ENCODE measurements at places on chromosomes 11 and 22.

DNA sequence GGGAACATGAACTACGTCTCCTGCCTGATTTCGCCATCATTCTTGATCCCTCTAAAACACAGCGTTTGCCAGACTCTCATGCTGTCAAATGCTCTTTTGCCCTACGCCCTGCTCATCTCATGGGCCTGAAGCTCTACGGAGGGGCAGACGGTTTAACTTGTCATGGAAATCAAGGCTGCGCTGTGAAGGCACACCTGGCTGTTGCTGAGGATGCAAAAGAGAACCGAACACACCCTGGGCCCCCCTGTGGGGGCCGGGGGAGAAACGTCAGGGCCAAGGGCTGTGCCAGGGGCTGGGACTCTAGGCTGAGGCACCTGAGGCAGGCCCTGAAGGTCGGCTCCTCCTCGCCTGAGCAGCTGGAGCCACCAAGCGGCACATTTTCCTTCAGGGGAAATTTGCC is 957.2 kb downstream of the BRD1 start:
- no peak for DNase-seq

DNA sequence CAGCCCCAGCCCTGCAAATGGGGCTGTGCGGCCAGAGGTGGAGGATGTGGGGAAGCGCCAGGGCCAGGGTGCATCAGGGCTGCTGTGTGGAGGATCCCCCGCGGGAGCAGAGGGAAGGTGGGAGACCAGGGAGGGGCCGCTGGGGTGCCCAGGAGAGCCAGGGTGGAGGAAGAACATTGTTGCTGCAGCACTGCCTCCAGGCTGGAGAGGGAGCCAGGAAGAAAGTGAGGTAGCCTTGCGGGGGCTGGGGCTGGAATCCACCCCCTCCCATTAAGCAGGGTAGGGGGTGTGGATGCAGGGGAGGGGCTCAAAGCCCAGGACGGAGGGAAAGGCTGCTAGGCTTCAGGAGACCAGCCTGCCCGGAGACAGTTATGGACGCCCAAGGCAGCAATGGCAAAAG is 15.0 kb downstream of the CABP7 start:
- no peak for DNase-seq

GRCh38 chr11:73155102-73155501 is 13.0 kb upstream of the FCHSD2 start:
- DNase-seq, result no peak

- DNase-seq, result no peak
These were observed 159.7 kb downstream of the FAT3 start for GRCh38 chr11:92384358-92384757.

DNA sequence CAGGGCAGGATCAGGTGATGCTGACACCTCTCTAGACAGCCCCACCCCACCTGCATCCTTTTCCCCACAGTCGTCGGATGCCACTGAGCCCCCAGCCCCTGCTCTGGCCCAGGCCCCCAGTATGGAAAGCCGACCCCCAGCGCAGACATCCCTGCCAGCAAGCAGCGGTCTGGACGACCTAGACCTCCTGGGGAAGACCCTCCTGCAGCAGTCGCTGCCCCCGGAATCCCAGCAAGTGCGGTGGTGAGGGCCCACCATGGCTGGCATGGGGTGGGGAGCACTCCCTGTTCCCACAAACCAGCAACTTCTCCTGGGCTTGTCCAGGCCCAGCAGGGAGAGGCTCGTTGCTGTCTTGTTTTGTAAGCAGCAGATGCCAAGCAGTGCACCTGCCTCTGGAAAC is 9.5 kb upstream of the SH3BP1 start:
- no peak for DNase-seq

DNA sequence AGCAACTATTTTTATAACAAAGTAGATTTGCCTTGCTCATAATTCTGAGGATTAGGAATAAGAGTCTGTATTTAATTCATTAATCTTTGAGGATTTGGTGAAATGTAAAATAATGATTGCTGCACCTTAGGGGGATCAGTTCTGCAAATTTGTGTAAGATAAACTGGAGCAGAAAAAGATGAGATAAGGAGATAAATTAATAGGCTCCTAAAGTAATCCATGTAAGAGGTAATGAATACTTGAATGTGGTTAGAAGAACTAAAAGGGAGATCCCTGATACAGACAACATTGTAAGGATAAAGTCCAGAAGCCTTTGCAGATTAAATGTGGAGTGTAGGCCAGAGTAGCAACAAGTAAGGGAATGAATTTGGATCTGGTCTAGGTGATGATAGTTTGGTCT is 45.6 kb downstream of the PDHX start:
- DNase-seq, result no peak

DNA sequence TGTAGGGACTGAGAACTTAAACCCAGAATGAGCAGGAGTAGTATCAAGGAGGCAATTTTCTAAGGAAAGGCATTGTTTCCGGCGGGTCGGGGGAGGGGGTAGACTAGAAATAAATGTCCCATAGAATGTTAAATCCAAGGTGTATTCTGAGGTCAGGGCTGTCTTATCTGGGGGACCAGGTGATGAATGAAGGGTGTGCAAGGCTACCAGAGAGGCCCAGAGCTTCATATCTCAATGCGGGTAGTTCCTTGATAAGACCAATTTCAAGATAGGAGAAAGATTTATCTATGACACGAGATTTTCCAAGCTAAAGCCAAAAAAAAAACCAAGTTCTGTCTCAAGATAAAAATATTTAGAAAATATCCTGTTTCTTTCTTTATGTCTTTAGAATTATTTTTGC is 8.3 kb upstream of the RCE1 start:
- DNase-seq, result no peak

DNA sequence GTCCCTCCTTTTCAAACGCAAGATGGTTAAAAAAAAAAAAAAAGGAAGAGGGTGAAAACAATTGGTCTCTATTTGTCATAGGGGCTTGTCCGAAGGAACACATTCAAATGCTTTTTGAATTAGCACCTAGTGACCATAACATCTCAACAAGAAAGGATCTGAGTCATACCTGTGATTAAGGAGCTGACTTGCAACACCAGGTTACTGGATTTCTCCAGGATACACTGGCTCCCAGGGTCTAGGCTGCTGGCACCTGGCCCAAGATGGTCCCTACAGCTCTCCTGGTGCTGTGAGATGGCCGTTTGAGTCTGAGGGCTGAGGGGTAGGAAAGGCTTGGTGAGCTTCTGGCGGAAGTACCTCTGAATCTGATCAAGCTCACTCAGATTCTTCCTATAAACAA is 28.4 kb upstream of the UCP3 start:
- no peak for DNase-seq

- DNase-seq, result no peak
These were observed 91.1 kb upstream of the LMO1 start for GRCh38 chr11:8354622-8355415.

- DNase-seq, result peak; percentile 72
These were observed 111.2 kb downstream of the MRTFA start for GRCh38 chr22:40525250-40525884.

DNA sequence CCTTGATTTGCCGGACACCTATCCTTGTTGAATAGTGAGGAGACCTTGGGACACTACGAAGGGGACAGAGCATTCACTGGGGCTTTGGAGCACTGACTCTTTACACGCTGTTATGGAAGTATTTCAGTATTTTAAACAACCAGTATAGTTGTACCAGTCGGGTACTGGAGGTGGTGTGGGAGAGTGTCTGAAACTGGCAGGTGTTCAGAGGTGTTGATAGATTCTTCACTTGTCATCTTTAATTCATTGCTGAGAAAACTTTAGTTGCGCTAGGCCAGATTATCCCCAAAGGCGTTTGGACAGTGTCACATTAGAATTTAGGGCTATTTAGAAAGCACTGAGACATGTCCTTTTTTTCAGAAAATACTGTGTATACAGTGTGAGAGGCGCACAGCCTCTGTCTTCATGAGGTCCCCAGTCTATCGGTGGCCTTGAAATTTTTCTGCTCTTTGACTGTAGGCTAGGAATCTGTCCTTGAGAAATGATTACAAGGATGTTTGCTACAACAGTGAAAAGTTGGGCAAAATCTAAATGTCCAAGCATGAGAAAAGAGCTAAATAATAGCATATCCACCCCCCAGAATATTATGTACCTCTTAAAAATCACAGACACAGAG is 69.7 kb downstream of the TEAD1 start:
- DNase-seq, result no peak

DNA sequence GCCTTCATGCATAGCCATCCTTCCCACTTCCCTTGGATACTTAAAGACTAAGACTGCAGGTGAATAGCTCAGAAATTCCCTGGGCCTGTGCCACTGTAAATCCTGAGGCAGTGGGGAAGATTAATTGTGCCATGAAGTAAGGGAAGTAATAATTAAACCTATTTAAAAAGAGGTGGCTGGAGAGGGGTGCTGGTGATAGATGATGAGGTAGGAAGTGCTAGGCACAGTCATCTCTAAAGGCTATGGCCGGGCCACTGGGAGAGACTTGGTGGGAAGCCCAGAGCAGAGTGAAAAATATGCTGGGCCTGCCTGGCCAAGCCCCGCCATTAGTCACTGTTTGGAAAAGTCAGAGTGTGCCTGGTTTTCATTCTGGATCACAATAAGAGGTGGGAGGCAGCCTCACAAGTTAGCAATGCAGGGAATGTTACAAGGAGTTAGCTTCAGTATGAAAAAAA is 197.2 kb upstream of the PITPNB start:
- no peak for DNase-seq

- DNase-seq, result peak; percentile 17
These were observed 744 bp downstream of the PACSIN3 start for GRCh38 chr11:47185305-47186075.

DNA sequence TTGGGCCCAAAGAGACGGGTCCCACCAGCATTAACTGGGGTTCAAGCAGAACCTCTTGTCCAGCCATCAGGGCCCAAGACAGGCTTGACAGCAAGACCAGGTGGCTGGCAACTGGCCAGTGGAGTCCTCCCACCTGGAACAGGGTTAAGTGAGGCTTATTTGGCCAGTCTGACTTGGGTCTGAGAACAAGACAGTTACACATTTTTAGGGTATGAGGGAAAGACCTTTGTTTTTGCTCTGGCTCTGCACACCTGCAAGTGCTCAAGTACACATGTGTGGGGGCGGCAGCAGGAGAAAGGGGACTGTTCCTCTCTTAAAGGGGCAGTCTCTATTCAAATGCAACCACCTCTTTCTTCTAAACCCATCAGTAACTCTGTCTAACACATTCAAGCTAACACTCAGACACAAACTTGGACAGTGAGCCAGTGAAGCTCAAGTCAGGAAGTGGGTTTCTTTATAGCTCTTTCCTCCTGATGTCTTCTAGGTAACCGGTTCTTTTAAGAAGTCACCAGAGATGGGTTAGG is 116.2 kb downstream of the ETS1 start:
- DNase-seq, result peak; percentile 71

- DNase-seq, result no peak
These were observed 93.8 kb upstream of the ARHGAP42 start for GRCh38 chr11:100593291-100593690.

- no peak for DNase-seq
These were observed 7.5 kb downstream of the CFL1 start for GRCh38 chr11:65850217-65851082.

DNA sequence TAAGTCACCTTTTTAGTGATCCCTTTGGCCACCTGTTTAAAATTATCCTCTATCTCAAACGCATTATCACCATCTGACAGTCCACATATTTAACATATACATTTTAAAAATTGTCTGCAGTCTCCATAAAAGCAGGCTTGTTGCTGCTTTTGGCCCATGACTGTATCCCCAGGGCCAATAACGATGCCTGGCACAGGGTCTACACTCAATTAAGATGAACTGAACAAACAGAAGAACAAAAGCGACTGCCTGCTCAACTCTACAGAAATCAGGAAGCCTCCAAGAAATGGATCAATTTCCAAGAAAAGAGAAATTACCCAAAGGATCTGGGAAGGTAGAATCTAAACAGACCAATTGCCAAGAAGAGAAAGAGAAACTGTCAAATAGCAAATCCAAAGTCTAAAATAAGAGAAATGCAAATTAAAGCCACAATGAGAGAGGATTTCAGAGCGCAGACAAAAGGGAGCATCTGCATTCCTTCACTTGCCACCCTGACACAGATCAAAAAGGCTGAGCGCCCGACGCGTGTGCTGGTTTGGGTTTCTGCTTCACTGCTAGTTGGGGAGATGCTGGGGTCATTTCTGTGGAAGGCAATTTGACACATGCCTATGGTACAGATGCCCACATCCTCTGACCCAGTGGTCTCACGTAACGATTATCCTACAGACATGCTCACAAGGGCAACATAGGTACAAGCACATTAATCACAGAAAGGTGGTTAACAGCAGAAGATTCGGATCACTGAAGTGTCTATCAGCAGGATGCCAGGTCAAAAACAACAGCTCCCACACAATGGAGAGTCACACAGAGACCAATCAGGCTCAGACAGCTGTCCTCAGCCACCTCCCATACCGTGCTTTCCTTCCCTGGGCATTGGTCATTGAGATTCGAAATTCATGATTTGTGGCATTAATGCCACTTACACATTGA is 55.9 kb downstream of the SHISAL1 start:
- no peak for DNase-seq

GRCh38 chr11:110912437-110912836 is 200.2 kb upstream of the ARHGAP20 start:
- no peak for DNase-seq

DNA sequence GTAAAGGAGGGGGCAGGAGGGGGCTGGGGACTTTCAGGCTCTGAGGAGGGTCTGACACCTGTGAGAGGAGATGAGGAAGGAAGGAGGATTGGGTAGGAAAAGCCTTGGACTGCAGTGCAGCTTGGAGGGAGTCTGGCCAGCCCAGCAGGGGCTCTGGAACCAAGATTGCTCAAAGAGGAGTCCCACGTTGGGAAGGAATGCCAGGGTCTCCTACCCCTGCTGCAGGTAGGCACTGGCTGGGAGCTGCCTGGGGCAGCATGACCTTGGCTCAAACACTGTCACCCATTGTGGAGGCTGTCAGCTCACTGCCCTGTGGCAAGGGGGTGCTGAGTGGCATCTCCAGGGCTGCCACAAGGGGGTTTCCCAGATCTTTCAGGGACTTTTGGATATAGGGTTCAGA is 94.5 kb downstream of the RPS6KA4 start:
- DNase-seq, result no peak

- DNase-seq, result no peak
These were observed 2.0 kb upstream of the SAA1 start for GRCh38 chr11:18264035-18264434.

- DNase-seq, result no peak
These were observed 32.5 kb downstream of the LGR4 start for GRCh38 chr11:27440090-27440489.

- no peak for DNase-seq
These were observed 75.9 kb downstream of the DGCR2 start for GRCh38 chr22:19046287-19046686.

GRCh38 chr11:122882857-122883645 is 492 bp downstream of the JHY start:
- peak; percentile 70 for DNase-seq

DNA sequence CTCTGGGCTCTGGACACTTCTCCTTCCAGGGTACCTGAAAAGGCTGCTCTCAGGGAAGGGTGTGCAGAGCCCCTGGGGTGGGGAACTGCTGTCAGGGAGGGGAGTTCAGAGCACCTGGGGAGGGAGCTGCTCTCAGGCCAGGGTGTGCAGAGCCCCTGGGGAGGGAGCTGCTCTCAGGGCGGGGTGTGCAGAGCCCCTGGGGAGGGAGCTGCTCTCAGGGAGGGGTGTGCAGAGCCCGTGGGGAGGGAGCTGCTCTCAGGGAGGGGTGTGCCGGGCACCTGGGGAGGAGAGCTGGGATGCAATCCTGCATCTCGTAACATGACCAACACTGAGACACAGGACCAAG is 764.2 kb downstream of the BRD1 start:
- DNase-seq, result no peak

GRCh38 chr11:121482231-121483129 is 29.7 kb upstream of the SORL1-AS1 start:
- peak; percentile 48 for DNase-seq

GRCh38 chr22:42400811-42401534 is 31.2 kb downstream of the NFAM1 start:
- no peak for DNase-seq
